ENCODE measurements at places on chromosomes 7 and 10.

DNA sequence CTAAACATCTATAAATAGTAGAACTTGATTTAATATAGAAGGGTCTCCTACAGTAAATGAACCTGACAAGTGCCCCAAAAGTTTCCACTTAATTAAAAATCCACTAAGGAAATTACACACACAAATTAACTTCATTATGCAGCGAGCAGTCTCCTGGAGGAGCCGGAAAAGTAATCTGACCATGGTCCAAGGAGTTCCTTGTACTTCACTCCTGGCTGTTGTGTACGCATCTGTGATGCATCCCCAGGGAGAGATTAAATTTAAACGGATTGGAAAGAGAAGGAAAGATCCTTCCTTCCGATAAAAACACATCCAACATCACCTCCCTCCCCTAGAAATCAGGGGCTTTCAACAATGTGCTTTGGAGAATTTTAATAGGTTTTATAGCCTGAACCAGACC lies 85.5 kb downstream of the PARD3 start:
- DNase-seq, result no peak

GRCh38 chr7:54833001-54833467 lies 74.0 kb upstream of the SEC61G start:
- no peak for DNase-seq

- DNase-seq, result no peak
Observed at GRCh38 chr7:55521512-55521911, 50.8 kb downstream of the VOPP1 start.

DNA sequence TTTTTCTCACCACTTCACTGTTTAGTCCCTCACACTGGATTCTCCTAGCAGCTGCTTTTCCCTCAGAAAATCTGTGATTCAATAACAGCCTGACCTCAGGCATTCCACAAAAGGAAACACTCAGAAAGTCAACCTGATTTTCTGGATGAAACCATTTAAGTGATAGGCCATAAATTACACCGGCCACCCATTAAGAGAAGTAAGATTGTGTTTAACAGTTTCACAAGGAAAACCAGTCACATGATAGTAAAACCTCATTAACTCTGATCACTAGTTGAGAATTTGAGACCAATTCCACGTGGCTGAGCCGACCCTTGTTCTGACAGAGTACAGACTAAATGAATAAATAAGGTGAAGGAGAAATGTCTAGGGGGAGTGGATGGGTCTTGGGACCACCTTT lies 7.7 kb downstream of the GRM8 start:
- no peak for DNase-seq

GRCh38 chr7:133365917-133366316 lies 113.0 kb downstream of the EXOC4 start:
- DNase-seq, result no peak

DNA sequence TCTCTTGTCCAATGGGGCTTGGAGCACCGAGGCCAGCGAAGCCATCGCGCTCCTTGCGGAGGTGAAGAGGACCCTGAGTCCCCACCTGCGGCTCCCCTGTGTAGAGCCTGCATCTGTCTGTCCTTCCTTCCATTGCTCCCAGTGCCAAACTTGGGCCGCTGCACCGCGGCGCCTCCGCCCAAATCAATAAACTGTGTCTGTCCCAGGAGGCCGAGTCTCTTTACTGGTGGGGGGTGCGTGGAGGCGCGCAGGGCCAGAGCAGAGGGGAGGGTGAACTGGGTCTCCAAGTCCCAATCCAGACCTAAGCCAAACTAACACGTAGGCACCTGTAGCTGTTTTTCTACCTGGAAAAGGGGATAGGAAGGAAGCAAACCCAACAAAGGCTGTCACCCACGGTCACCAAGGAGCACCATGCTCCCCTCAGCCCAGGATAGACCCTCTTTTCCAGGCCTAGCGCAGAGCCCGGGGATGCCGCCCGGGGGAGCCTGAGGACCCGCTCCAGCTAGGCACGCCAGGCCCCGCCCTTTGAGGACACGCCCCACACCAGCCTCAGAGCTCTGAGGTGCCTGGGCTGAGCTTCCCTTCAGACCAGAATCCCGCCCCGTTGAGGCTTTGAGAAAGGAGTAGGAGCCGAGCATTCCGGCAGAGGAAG lies 1.2 kb upstream of the CHAT start:
- no peak for DNase-seq

DNA sequence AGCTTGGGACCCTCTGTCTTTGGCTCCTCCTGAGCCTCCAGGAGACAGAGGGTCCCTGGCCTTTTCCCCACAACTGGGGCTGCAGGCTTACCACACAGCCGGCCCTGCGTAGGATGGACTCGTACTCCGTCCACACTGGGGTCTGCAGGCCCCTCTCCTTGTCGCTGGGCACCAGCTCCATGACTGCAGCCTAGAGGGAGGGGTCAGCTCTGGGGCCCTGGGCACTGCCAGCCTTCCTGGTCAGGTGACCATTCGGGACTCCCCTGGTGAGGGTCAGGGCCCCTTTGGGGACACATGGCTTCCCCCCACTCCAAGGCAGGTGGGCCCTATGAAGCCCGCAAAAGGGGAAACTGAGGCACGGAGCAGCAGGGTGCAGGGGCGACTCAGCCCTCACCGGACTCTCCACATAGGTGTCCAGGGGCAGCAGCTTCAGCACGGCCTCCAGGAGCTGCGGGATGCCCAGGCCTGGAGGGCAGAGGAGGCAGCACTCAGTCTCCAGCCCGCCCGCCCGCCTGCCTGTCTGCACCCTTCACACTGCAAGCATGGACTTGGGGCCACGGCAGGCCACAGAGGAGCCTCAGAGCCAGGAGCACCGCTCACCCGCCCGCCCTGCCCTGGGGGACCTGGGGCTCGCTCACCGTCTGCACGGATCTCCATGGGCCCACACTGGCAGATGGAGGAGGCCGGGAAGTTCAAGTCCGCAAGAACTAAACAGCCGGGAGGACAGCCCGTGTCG lies 1.1 kb downstream of the FUOM start:
- DNase-seq, result no peak

DNA sequence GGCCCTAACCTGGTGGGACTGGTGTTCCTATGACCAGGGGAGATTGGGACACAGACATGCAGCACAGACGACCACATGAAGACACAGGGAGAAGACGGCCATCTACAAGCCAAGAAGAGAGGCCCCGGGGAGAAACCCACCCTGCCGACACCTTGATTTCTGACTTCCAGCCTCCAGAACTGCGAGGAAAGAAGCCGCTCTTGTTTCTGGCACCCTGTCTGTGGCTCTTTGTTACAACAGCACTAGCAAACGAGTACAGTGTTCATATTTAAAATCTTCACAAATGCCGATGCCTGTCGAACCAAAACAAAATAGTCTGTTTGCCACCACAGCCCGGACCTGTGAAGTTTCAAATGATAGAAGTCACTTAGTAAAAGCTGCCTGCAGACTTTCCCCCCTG lies 132.3 kb downstream of the ACTR3B start:
- no peak for DNase-seq

DNA sequence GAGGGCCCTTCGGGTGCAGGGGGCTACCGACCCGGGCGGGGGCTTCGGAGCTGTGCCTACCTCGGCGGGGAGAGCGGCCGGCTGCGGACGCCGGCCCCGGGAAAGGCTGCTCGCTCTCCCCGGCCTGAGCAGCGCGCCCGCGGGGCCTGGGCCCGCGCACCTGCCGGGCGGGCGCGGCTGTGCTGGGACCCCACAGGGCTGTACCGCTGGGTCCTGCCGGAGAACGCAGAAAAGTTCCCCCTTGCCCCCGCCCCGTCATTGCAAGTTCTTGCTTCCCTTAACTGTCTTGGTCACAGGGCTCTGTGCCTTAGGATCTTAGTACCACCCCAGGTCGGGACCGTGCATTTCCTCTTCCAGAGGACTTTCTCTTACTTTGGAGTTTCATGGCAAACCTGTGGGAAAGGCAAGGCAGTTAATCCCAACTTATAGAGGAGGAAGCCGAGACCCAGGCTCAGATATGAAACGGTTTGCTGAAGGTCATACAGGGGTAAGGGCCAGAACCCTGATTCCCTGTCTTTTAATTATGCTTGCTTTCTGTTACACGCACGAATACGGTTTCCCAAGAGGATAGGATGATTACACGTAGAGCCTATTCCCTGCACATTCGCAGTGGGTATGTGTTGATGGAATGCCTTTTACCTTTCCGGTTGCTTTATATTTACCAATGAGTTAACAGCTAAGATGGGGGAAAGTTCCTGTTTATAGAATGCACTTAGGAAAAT lies 652 bp downstream of the PCGF5 start:
- no peak for DNase-seq

DNA sequence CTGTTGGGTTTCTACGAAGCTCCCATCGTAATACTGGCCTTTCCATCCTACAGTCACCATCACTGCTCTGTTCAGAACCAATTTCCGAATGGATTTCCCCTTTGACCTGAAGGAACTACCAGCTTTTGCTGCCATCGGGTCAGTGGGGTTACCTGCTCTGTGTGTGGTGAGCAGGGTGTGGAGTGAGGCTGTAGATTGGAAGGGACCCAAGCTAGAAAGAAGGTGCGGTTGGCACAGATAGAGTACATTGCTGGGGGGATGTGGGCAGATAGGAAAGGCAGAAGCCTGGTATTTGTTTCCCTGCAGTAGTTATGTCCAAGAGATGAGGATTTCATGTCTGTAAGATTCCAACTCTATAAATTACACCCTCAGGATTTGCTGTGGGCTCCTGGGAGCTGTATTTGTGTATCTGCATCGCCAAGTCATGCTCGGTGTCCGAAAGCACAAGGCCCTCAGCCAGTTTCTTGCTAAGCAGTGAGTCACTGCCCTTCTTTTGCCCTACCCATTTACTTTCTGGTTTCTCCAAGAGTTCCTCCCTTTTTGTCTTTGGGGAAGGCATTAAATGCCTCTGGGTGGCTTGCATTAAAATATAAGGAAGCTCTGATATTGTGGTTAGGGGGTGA lies 15.4 kb downstream of the CLCN1 start:
- DNase-seq, result no peak

DNA sequence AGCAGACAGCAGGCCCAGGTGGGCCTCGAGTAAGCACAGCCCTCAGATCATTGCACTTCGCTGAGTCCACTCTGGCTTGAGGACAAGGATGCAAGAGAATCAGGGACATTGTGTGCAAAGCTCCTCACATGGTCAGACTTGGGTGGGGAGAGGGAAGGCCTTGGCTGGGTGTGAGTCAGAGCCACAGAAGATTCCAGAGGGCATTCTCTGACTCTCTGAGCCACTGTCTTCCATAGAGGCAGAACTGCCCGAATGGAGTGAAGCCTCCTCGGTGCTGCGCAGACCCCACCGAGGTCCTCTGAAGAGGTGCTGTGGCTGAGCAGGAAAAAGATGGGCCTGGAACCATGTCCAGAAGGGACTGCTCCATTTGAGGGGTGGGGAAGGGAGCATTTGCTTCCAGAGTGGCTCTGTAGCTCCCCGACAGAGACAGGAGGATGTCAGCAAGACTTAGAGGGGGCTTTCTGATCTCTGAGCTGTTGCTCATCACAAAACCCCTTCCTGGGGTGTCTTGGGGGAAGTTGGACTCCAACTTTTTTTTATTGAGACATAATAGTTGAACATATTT lies 120.8 kb downstream of the PTPN20 start:
- DNase-seq, result no peak

GRCh38 chr10:124578231-124579010 lies 116.8 kb downstream of the LHPP start:
- DNase-seq, result no peak

DNA sequence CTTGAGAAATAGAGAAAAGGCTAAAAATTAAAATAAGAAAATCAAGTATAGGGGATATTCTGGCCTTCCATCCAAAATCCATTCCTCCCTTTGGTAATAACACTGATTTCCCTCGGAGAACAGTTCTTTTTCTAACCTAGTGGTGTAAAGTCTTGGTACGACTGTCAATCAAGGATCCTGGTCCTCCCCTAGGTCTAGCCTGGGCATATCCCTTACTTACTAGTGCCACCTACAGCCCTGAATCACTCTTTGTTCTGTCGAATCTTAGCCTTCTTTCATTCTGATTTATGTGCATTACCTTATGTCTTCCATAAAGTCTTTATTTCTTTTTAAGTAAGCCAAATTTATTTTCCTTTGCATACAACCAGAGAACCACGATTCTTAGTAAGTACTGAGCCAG lies 298.7 kb upstream of the LRRTM3 start:
- no peak for DNase-seq

DNA sequence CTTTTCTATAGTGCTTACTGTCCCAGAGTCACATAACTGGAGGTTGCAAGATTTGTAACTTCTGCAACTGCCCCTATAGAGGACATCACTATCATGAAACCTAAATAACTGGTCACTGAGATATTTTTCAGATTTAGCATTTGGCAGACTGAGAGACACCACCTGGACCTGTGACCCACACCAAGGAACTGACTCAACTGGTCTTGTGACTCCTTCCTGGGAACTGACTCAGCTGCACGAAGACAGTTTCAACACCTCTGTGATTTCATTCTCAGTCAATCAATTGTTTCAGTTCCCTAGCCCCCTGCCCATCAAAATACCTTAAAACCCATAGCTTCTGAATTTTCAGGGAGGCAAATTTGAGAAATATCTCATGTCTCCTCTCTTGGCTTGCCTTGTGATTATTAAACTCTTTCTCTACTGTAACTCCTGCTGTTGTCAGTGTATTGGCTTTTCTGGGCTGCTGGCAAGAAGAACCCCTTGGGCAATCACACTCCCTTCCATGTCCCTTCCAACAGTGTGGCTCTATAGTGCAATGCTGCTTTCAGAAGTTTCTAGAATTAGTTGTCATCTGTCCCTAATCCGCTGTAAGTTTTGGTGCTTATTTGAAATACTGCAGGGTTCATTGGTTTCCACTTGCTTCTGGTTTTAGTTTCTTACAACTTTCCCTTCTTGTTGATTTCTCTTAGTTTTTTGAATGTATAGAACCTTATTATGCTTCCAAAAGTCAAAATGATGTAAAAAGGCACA lies 127.8 kb upstream of the ADCY1 start:
- no peak for DNase-seq

DNA sequence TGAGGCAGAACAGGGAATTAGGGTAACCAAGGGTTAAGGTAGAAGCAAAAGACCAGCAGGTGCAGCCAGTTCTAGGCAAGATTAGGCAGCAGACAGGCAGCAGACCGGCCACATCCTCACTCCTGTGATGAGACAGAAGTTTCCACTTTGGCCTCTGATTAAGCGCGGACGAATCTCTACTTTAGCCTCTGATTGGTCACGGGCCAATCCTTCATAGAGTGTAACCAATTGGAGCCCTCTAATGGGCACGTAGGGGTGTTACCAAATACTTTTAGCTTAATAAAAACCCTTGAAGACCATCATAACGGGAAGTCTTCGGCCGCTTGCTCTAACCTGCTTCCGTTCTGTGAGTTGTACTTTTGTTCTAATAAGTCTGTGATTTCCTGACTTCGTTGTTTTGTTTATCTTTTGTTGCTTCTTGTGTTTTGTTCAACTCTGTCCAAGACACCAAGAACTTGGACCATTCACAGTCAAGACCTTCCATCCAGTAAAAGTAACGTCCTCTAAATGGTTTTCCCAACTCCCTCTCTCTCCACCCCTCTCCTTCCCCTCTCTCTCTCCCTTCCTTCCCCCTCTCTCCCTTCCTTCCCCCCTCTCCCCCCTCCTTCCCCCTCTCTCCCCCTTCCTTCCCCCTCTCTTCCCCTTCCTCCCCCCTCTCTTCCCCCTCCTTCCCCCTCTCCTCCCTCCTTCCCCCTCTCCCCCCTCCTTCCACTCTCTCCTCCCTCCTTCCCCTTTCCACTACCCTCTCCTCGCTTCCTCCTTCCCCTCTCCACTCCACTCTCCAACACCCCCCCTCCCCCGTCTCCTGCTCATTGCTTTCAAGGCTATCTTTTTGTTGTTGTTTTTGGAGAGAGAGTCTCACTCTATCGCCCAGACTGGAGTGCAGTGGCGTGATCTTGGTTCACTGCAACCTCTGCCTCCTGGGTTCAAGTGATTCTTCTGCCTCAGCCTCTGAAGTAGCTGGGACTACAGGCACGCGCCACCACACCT lies 13.2 kb upstream of the MALSU1 start:
- no peak for DNase-seq

- DNase-seq, result no peak
Observed at GRCh38 chr10:21047511-21047910, 150.4 kb upstream of the NEBL start.

GRCh38 chr7:1397491-1398327 lies 61.6 kb downstream of the MICALL2 start:
- DNase-seq, result no peak

Data from amygdala (tissue), 56 donors.